ENCODE measurements at places on chromosomes 5 and 9. TPM values are rescaled to one million over a fixed set of nuclear protein-coding genes. Genes with fewer than 3 reads are reported as not detected.

The SLCO4C1 gene
- not detected for total RNA-seq

- H3K27ac ChIP-seq: no peak overlapping the region
- DNase-seq: no peak
- H3K36me3 ChIP-seq: peaks cover 16% of the 10 kb centered on the region
- no peak overlapping the region for H3K4me3 ChIP-seq
- no peaks in the 10 kb centered on the region for H3K27me3 ChIP-seq
Measured at GRCh38 chr9:135772056-135772646, 70.2 kb downstream of the KCNT1 start.

The PCDHGA5 gene
- total RNA-seq: 2.0 TPM

The GPX8 gene
- 3.1 TPM for total RNA-seq

DNA sequence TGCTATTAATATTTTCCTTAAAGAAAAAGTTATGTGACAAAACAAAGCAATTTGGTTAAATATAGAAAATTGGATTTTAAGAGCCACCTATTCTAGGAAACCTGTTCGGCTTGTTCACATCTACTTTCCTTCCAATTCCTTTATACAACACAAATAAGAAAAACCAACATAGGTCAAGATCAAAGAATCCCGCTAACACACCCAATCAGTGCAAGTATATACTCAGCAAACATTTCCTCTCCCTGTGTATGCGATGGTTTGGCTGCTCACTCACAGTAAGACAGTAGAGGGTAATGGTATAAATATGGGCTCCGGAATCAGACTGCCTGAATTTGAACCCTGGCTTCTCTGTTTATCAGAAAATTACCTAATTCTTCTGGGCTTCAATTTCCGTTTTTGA, 757.5 kb upstream of the ZNF608 start:
- no peak for DNase-seq
- no peaks in the 10 kb centered on the region for H3K36me3 ChIP-seq
- H3K27me3 ChIP-seq: no peaks in the 10 kb centered on the region
- H3K4me3 ChIP-seq: no peak overlapping the region
- H3K4me1 ChIP-seq: no peaks in the 10 kb centered on the region

- no peaks in the 10 kb centered on the region for H3K4me1 ChIP-seq
- H3K27me3 ChIP-seq: no peaks in the 10 kb centered on the region
- no peak overlapping the region for H3K4me3 ChIP-seq
- no peaks in the 10 kb centered on the region for H3K36me3 ChIP-seq
- H3K27ac ChIP-seq: no peak overlapping the region
- no peak for DNase-seq
Measured at GRCh38 chr9:97419309-97419867, 7.5 kb downstream of the TDRD7 start.
